Activated CD4-positive, alpha-beta T cell treated with anti-CD3 and anti-CD28 coated beads for 36 hours (primary cell): ENCODE measurements at places on chromosomes 4 and X. TPM values are rescaled to one million over a fixed set of nuclear protein-coding genes. Genes with fewer than 3 reads are reported as not detected.

DNA sequence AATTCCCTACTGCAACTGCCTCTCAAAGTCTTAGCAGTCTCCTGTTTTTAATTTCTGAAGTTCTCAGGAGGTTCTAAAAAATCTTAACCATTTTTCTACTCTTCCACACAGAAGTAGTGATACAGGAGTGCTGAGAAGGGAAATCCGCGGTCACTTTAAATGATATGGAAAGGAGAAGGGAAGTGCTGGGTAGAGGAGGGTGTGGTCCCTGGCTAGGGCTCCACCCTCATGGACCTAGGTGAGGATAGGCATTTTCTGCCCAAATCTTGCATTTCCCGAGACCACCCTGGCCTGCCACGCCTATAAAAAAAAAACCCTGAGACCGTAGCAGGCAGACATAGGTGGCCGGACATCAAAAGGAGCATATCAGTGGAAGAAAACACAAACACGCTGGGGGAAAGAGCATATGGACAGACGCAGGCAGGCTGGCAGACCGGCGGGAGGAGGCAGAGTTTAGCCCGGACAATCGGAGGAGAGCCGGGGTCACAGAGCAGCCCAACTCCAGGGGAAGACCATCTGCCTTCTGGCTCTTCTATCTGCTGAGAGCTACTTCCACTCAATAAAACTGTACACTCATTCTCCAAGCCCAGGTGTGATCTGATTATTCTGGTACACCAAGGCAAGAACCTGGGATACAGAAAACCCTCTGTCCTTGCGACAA, 85.7 kb downstream of the POU3F4 start:
- no peaks in the 10 kb centered on the region for H3K27me3 ChIP-seq
- no peaks in the 10 kb centered on the region for H3K36me3 ChIP-seq
- no peaks in the 10 kb centered on the region for H3K4me1 ChIP-seq

GRCh38 chrX:153953342-153953830, 8.9 kb upstream of the RENBP start:
- no peak overlapping the region for H3K4me3 ChIP-seq
- peak overlapping the region; percentile 70 for H3K27ac ChIP-seq
- peaks cover 43% of the 10 kb centered on the region for H3K36me3 ChIP-seq
- H3K27me3 ChIP-seq, result no peaks in the 10 kb centered on the region
- peaks cover 10% of the 10 kb centered on the region for H3K4me1 ChIP-seq

- H3K4me3 ChIP-seq, result no peak overlapping the region
Observed at GRCh38 chr4:54954656-54955388, 170.6 kb downstream of the KDR start.

GRCh38 chr4:170827562-170828274, 738.0 kb upstream of the AADAT start:
- no peak for DNase-seq
- H3K36me3 ChIP-seq, result no peaks in the 10 kb centered on the region
- H3K4me1 ChIP-seq, result no peaks in the 10 kb centered on the region

GRCh38 chrX:109049903-109050302, 313.5 kb upstream of the IRS4 start:
- H3K4me3 ChIP-seq, result no peak overlapping the region
- no peak overlapping the region for H3K27ac ChIP-seq
- no peaks in the 10 kb centered on the region for H3K36me3 ChIP-seq
- no peak for DNase-seq

GRCh38 chr4:188869581-188869980, 730.3 kb downstream of the TRIML1 start:
- no peaks in the 10 kb centered on the region for H3K4me1 ChIP-seq
- H3K27me3 ChIP-seq, result no peaks in the 10 kb centered on the region
- no peak overlapping the region for H3K4me3 ChIP-seq
- H3K36me3 ChIP-seq, result no peaks in the 10 kb centered on the region
- no peak overlapping the region for H3K27ac ChIP-seq
- DNase-seq, result no peak

- H3K36me3 ChIP-seq, result no peaks in the 10 kb centered on the region
- H3K4me3 ChIP-seq, result no peak overlapping the region
- no peak overlapping the region for H3K27ac ChIP-seq
Observed at GRCh38 chr4:167616476-167616875, 382.2 kb upstream of the SPOCK3 start.

- H3K27ac ChIP-seq, result no peak overlapping the region
- no peaks in the 10 kb centered on the region for H3K4me1 ChIP-seq
- DNase-seq, result no peak
- H3K27me3 ChIP-seq, result peaks cover 2% of the 10 kb centered on the region
Observed at GRCh38 chr4:183617075-183617474, 41.9 kb downstream of the RWDD4 start.

The CLDN2 gene
- not detected for total RNA-seq

DNA sequence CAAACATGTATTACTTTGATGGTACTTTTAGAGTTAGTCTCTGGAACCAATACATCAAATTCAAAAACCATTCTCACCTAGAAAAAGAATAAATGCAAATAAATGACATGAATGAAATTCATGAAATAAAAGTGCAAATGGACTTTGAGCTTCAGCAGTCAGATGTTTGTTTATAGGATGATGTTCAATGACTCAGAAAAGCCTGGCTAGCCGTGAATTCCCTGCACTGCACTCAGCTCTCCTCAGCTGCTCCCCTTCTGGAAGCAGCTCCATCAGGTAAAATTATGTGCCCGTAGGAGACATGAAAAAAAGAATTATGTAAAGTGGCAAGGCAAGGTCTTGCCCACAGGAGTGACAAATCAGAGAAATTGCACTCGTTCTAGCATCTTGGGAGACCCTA, 390.6 kb downstream of the GPM6A start:
- no peak overlapping the region for H3K27ac ChIP-seq
- H3K36me3 ChIP-seq, result no peaks in the 10 kb centered on the region
- no peak overlapping the region for H3K4me3 ChIP-seq
- DNase-seq, result no peak
- no peaks in the 10 kb centered on the region for H3K27me3 ChIP-seq

DNA sequence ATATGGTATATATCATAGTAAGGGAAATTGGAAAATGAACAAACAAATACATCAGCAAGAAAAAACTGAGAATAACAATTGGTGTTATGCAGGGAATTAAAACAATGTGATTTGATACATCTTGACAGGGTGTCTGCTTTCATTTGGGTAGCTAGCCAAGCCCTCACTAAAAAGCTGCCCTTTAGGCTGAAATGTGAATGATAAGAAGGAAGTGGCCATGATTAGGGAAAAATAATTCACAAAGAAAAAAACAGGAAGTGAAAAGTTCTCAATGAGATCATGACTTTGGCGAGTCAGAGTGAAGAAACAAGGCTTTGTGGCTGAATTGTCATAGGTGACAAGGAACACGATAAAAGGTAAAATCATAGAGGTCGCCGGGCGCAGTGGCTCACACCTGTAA, 675.8 kb upstream of the SLIT2 start:
- no peaks in the 10 kb centered on the region for H3K4me1 ChIP-seq
- no peak overlapping the region for H3K4me3 ChIP-seq
- no peaks in the 10 kb centered on the region for H3K27me3 ChIP-seq
- no peak for DNase-seq

DNA sequence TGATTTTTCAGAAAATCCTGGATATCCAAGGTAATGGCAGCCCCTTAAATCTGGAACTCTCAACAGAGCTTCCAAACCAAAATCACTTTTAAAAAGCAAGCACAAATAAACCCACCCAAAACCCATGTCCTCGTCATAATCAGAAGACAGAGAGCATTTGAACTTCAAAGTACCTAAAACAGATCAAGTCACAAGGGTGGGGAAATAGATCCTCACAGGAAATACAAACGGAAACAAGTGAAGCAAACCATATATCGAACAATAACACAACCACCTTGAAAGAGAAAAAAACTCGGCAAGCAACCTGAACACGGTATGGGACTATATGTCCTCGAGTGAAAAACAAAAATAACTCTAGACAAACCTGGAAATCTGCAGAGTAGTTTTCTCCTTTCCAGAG, 15.9 kb upstream of the CCNQ start:
- peaks cover 8% of the 10 kb centered on the region for H3K4me1 ChIP-seq
- no peak overlapping the region for H3K27ac ChIP-seq

The FRAS1 gene
- total RNA-seq, result not detected

- peak; percentile 3 for DNase-seq
- H3K27me3 ChIP-seq, result no peaks in the 10 kb centered on the region
- H3K4me1 ChIP-seq, result no peaks in the 10 kb centered on the region
- no peak overlapping the region for H3K27ac ChIP-seq
Observed at GRCh38 chrX:28177202-28177601, 196.0 kb upstream of the DCAF8L1 start.

GRCh38 chr4:184453365-184454160, 20.8 kb downstream of the IRF2 start:
- H3K4me1 ChIP-seq, result peaks cover 69% of the 10 kb centered on the region
- peak; percentile 63 for DNase-seq
- H3K4me3 ChIP-seq, result peak overlapping the region; percentile 59
- H3K27ac ChIP-seq, result peak overlapping the region; percentile 95
- H3K27me3 ChIP-seq, result no peaks in the 10 kb centered on the region

DNA sequence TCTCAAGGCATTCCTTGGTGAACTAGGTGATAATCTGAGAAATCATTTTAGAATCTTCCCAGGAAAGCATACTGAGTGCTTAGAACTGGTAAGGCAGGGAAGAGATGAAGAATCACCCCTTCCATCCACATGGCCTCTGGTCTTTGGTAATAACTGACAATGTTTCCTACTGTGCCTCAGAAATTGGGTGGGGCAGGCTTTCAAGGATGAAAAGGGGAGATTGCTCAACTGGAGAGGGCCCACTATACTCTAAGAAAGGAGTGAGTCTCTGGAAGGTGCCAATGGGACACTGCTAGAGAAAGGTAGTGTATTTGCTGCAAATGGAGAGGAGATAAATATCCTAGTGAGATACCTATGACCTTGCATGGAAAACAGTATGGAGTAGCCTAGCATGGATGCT, 135.0 kb upstream of the SCML1 start:
- H3K4me1 ChIP-seq, result no peaks in the 10 kb centered on the region
- no peak overlapping the region for H3K27ac ChIP-seq

DNA sequence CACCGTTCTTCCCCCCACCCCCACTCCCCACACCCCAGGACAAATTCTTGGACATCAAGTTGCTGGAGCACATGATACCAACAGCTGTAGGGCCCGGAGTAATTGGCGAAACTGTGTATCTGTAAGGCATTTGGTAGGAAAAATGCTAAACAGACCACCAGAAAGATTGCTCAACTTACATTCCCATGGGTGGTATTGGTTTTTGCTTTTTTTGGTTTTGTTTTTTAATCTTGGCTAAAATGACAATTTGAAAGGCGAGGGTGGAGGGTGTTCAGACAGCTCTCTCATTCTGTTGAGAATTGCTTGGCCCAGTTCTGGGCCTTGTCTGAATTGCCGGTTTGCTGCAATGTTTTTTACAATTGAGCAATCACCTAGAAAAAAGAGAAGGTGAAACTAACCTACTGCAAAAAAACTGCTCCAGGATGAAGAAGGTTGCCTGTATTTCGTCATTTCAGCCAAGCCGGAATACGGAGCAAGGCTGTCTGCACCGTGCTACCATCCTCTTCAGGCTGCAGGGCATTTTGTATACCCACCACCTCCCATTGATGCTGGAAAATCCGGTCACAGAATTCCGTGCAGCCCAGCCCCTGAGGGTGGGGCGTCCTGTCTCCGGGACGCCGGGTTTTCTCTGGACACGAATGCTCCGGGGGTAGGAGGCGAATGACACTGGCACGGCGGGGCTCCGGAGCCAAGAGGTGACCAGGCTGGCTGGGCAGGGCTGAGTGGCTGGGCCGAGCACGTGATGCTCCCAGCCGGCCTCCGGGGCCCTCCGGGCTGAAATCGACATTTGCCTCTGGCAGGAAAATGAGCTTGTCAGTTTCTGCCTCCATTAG, at the start of gene CLCN4:
CLCN4 (plus strand) TSS at position 777 of the 833 bp plus-strand sequence. CDS start 28,058 bp downstream, outside the sequence.
- no peaks in the 10 kb centered on the region for H3K36me3 ChIP-seq
- no peak for DNase-seq
- no peak within 1 kb of the TSS for H3K4me3 ChIP-seq
- H3K27ac ChIP-seq, result no peak within 1 kb of the TSS
- peaks cover 32% of the 10 kb centered on the region for H3K27me3 ChIP-seq

DNA sequence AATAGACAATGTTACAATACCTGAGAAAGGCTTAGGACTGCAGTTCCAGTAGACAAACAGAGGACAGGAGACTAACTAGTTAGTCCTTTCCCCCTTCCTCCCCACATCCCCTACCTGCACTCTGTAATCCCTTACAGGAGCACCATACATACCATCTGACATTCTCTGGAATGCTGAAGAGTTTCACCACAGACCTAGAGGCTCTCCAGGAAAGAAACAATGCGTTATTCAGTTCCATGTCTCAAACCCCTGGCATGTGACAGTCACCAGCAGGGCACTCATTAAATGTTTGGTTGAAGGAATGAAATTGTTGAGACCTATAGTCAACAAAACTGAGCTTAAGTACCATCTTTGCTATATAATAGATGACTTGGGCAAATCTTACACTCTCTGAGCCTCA, 100.2 kb upstream of the USP38 start:
- no peak overlapping the region for H3K27ac ChIP-seq
- no peak overlapping the region for H3K4me3 ChIP-seq
- H3K36me3 ChIP-seq, result no peaks in the 10 kb centered on the region
- no peaks in the 10 kb centered on the region for H3K4me1 ChIP-seq
- H3K27me3 ChIP-seq, result peaks cover 4% of the 10 kb centered on the region
- DNase-seq, result no peak

The SOX3 gene
- not detected for total RNA-seq

DNA sequence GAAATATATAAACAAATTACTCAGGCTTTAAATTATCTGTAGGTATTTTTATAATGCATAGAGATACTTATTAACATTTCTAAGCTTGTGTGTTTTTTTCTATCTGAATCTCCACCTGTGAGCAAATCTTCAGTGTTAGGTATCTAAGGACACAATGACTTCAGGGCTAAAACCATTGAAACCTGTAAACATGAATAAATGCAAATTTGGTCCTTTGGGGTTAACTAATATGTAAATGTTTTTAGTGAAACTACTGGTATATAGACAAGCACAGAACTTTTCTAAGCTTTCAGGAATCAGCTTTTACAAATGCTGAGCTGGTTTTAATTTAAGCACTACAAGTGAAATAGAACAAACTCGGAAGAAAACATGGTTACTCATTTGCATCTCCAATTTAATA, 147.9 kb downstream of the FBXO8 start:
- H3K27me3 ChIP-seq, result peaks cover 10% of the 10 kb centered on the region
- no peak for DNase-seq
- H3K4me1 ChIP-seq, result peaks cover 2% of the 10 kb centered on the region

The TEX13D gene
- not detected for total RNA-seq

DNA sequence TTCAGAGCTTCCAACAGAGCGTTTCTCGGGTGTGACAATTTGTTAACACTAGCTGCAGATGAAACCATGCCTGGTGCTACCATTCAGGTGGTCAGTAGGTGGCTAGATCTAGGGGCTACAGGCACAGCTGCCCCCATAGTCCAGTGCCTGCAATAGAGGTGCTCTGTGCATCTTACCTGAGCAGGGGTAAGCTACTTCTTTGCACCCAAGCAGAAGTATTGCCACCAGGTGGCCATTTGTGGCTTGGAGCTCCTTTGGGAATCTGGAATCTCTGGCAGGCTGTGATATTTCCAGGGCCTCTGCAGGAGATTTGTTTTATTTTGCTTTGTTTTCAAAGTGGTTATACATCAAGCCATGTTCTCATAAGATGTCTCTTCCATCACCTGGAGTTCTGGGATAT, 170.7 kb upstream of the PUDP start:
- no peaks in the 10 kb centered on the region for H3K27me3 ChIP-seq
- H3K4me1 ChIP-seq, result no peaks in the 10 kb centered on the region
- no peak for DNase-seq
- H3K27ac ChIP-seq, result no peak overlapping the region

GRCh38 chr4:88188738-88189417, 30.4 kb upstream of the ABCG2 start:
- no peak overlapping the region for H3K4me3 ChIP-seq
- H3K4me1 ChIP-seq, result peaks cover 6% of the 10 kb centered on the region
- no peak overlapping the region for H3K27ac ChIP-seq
